ENCODE measurements at places on chromosomes 1 and 21.

GRCh38 chr1:39082811-39083576, 56.8 kb downstream of the NDUFS5 start:
- no peak for DNase-seq

DNA sequence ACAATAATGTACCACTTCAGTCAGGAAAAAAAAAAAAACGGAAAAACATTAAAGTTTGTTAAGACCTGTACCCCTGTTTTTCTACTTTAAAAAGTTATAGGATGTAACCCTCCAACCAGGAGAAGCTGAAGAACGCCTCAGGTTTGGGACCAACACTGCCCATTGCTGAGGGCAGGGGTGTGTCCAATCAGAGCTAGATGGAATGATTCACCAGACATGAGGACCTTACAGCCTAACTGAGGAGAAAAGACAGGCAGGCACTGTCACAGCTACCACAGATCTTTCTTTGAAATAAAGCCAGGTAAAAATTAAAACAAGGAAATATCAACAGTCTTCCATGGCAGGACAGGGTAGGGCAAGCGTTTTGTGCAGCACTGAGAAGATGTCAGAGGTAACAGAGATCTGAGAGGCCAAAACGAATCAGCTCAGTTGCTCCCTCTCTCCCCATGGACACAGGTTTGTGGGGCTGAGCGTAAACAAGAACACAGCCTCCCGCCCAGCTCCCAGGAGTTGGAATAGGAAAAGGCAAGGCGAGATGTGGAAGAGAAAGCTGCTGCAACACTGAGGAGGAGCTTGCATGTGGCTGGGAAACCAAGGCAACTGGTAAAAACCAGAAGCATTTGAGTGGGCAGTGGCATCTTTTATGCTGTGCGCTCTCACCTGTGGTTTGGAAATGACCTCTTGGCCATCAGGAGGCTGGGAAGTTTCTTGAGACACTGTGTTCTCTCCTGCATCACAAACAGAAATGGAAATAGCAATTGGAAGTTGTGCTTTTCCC, 34.0 kb downstream of the SEC16B start:
- DNase-seq: no peak

DNA sequence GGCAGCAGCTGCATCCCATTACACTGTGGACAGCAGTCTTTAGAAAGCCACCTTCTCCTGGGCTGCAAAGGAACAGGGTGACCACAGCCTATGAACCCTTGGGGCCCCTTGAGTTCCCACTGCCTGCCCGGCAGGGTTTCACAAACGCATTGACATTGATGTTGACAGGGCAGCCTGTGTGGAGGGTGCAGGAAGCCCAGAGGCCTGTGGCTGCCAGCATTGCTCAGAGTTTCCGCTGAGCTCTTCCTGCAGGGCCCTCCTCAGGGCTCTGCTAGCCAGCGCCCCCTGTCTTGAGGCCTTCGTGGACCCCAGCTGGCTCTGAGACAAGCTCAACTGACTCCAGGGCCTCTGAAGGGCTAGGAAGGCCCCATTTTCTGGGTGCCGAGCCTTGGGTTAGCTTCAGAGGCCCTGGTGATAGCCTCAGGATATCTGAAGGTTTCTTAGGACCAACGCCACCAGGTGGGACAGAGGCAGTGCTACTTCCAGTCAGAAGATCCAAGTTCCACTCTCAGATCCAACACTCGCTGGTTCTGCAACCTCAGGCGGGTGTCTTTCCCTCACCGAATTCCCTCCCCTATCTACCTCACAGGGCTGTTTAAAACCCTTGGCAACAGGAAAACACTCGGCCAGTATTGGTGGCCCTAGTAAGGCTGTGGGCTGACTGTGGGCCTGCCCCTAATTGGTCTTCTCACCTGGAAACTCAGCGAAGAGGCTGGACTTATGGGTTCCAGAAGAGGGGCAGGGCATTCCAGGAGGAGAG, 27.2 kb upstream of the EPS8L3 start:
- DNase-seq: peak; percentile 71

DNA sequence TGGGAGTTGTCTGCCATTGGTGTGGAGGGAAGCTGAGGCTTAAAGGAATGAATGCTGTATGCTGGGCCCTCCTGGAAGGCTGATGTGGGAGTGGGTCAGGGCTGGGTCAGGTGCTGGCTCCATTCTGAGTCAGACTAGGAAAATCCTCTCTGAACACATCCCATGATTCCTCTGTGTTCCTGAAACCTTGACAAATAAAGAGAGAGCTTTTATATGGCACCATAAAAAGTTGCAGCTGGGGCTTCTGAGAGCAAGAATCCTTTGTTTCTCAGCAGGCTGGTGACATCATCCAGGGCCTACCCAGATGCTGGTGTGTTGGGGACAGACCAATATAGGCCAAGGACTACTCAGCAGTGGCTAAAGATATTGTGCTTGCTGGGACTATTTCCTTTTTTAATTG, 27.8 kb upstream of the NFASC start:
- no peak for DNase-seq

DNA sequence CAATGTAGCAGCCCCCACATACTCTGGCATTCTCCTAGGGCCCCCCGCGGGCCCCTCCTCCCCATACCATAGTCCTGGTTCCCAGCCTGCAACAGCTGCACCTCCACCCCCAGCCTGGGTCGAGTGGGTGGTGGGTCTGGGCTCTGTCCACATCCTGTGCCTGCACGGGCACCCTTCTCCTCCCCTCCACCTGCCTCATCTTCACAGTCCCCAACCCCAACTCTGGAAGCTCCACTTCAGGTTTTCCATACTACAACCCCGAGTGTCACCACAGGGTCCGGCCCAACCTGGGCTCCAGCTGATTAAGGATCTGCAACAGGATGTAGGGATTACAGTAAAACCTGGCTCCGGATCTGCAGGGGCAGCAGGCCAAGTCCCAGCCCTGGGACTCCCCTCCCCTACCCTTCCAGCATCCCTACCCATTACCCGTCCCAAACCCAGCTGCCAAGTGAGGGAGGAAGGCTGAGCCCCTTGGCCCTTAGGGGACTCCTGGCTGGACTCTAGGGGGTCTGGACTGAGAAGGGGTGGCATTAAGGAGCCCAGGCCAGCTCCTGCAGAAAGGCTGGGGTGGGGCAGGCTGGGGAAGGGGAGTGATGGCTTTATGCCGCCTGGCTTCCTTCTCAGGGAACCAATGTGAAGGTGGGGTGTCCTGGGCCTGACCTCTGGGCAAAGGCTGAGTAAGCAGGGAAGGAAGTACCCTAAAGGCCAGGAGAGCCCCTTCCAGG, 116.8 kb downstream of the CASZ1 start:
- no peak for DNase-seq

- no peak for DNase-seq
Observed at GRCh38 chr1:218346391-218347204, 1.5 kb downstream of the TGFB2 start.
